ENCODE measurements at places on chromosomes 12 and 14.
A peak's percentile ranks its signal among the peaks of the same experiment; 100 is the strongest.

DNA sequence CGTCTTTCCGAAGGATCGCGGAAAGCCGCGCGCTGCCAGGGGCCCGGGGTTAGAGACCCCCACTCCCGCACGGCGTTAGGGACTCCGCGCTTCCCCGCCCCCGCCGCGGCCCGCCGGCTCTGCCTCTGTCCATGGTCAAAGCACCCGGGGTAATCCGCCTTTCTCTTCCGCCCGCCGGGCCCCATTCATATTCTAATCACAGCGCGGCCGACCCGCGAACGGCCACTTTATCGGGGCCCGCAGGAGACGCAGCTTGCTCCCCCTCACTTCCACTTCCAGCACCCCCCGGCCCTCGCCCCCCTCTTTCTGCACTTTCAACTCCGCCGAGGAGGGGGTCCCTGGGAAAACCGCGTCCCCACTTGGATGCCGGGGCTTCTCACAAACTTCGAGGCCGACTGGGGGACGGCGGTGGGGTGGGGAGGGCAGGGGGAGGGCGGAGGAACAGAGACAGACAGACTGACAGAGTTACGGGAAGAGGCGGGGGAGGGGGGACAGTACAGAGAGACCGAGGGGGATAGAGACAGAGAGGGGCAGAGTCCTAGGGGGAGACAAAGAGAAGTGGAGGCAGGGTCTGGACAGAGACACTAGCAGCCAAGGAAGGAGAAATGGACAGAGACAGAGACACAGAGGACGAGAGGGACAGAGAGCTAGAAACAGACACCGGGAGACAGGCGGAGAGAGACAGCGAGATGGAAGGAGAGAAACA, 1.1 kb upstream of the RFX4 start:
- peak; percentile 16 for DNase-seq

GRCh38 chr12:45232146-45232755, 16.4 kb downstream of the ANO6 start:
- DNase-seq = no peak

- peak; percentile 29 for DNase-seq
These were observed 112.9 kb downstream of the PRKCH start for GRCh38 chr14:61434311-61434710.

- peak; percentile 31 for DNase-seq
These were observed 157.2 kb downstream of the PAX9 start for GRCh38 chr14:36818794-36819384.

DNA sequence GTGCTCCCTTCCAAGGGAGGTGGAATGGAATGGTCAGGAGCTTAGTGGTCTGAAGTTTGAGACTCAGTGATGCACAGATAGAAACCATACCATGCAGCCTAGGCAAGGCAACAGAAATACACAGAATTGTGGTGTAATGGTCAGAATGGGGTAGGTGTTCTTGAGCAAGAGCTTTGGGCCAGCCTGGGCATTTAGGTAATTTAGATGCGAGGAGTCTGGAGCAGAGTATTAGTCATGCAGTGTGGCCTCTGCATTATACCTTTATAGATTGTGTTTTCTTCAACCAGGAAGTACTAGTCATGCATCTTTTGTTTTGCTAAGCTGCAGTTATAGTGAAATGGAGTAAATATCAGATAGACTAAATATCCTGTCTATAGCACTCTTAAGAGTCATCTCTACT, 118.3 kb downstream of the DAAM1 start:
- DNase-seq = peak; percentile 54

- DNase-seq = peak; percentile 45
These were observed 9.4 kb downstream of the PSMB5 start for GRCh38 chr14:23025151-23025814.

DNA sequence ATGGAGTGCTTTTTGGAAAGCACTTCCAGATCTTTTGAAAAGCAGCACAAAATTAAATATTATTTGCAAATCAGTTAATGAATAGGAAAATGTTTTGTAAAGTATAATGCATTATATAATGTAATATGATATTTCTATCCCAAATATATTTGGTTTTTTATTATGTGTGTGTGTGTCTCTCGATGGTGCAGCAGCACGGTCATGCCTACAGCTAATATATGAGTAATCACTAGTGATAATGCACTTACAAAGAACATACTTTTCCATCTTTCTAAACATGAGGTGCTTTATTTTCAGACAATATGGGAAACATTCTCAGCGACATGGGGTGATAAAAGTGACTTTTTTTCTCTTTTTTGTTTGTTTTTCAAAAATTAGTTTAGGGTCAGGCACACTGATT, 1.3 kb upstream of the EEA1 start:
- DNase-seq = peak; percentile 14

GRCh38 chr14:49703965-49704364, 11.0 kb downstream of the KLHDC1 start:
- no peak for DNase-seq

DNA sequence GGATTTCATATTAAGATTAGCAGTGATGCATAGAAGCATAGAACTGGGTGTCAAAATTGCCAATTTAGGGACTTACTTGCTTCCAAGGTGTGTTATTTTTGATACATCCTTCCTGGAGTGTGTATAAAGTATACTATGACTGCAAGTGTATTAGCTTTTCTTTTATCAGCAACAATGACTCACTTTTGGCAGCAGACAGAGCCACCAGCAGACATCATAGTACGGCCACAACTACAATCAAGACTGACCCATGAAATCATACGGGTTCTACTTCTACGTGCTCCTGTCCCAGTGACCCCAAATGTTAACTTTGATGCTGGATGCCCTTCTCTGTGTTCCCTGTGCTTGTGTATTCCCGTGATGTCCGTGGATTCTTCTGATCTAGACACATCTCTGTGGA, 443.9 kb downstream of the TMEM132D start:
- no peak for DNase-seq

DNA sequence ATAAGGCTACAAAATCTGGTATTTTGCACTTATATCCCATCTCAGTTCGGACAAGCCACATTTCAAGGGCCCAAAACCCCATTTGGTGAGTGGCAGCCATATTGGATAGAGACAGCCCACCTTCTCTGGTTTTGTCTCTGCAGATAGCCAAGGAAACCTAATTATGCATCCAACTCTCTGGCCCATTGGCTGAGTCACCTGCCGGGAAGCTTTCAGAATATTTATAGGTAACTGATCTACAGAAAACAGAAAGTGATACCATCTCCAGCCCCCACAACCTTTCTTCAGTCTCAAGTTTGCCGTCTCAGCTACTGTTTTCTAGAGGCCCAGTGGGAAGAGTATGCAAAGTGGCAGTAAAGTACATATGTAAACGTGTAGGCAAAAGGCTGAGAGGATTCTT, 33.7 kb upstream of the PPP1CC start:
- DNase-seq = no peak
